ENCODE measurements at places on chromosomes 5 and 9.

GRCh38 chr5:55895346-55895745, 44.2 kb downstream of the IL31RA start:
- DNase-seq, result no peak

DNA sequence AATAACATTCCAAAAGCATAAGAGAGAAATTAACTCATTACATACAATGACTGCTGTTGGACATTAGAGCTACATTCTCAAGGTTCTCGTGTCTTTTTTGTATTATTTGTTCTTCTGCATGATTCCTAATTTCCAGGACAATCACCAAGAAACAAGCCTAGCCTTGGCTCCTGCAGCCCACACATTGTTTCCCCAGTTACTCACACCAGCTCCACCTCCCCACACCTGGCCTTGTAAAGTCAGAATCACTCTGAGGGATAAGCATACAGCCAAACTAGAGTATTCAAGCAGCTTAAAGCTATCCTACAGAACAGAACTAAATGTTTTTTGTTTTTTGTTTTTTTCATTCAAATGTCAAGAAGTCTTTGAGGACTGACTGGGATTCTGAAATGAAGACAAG, 189.2 kb downstream of the HINT1 start:
- no peak for DNase-seq

DNA sequence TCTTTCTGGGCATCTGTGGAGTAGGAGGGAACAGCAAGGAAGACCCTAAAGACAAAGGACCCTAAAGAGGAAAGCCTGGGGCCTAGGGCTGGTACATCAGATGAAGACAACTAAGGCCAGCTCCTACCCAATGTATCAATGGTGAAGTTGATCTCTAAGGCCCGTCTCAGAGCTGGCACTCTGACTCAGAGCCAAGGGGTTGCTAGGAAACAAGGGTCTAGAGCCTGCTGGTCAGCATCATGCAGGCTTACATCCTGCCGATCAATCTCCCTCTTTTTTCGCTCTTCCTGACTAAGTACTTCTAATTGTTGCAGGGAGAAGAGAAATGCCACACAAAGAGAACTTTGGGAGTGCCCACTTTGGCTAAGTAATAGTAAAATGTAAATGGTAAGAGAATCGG, 26.2 kb downstream of the TRIM32 start:
- DNase-seq, result no peak

DNA sequence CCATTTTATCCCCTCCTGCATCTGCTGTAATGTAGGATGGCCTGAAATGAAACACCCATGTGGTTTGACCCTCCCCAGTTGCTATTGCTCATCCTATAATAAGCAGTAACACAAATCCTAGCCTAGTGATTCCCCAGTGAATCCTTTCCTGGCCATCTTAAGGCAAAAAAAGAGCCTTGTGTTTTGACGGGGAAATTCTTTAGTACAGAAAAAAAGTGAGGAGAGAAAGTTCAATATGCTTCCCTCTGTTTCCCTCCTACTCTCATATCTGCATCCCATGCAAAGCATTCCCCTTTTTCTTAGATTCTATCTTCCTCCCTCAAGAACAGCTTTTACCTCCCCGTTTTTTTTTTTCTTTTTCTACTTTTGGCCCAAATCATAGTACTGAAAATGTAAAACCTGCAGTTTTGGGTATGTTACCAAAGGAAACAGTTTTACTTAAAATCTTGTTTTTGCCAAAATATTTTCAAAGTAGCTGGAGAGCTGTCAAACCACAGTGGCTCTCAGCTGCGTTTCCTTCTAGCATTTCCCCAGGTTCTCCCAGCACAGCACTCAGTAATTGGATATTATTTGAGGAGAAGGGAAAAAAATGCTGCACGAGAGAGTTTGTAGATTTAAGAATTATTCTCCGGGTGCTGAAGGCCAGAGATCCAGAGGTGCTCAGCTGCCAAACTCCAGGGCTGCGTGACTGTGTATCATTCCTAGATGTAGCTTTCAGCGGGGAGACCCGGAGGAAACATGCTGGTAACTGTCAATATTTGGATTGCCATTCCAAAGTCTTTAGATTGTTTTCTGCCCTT, 321.4 kb downstream of the NPR3 start:
- no peak for DNase-seq

GRCh38 chr9:93267091-93267541, 83.2 kb downstream of the WNK2 start:
- DNase-seq, result no peak
